ENCODE measurements at places on chromosomes 2 and 18.

DNA sequence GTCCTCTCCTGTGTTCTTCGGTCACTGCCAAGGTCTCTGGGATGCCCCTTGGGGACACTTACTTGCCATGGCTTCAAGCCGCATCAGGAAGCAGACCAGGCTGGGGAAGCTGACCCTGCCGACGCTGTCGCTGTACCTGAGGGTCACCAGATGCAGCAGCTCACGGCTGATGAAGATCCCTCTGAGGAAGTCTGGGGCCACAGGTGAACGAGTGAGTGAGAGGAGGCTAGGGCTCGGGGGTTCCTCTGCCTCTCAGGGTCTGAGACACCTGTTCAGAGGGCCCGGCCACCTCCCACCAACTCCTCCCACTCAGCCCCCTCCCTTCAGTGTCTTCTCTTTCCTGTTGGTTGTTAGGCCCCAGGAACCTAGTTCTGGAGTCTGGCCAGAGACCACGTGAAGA lies 74.9 kb downstream of the CAPN13 start:
- no peak for DNase-seq

- no peak for DNase-seq
Measured at GRCh38 chr2:57429831-57430230, 616.8 kb upstream of the VRK2 start.

DNA sequence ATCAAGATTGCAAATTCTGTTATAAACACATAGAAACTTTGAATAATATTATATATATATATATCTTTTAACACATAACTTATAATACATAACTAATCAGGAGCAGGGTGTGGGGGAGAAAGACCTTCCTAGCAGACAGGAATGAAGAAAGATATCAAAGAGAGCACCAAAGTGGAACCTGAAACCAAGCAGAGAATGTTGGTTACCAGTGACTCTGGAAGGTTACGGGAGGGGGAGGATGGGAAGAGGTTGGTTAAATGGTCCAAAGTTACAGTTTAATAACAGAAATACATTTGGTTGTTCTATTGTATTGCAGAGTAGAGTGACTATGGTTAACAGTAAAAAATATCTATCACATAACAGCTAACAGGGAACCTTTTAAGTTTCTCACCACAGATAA lies 366.7 kb downstream of the LRRTM4 start:
- DNase-seq = no peak

GRCh38 chr2:7672027-7672684 lies 754.9 kb downstream of the RNF144A start:
- no peak for DNase-seq

- no peak for DNase-seq
Measured at GRCh38 chr2:121564905-121565304, 34.2 kb downstream of the RNU4ATAC start.

GRCh38 chr2:99461828-99462483 lies 27.9 kb downstream of the REV1 start:
- no peak for DNase-seq

DNA sequence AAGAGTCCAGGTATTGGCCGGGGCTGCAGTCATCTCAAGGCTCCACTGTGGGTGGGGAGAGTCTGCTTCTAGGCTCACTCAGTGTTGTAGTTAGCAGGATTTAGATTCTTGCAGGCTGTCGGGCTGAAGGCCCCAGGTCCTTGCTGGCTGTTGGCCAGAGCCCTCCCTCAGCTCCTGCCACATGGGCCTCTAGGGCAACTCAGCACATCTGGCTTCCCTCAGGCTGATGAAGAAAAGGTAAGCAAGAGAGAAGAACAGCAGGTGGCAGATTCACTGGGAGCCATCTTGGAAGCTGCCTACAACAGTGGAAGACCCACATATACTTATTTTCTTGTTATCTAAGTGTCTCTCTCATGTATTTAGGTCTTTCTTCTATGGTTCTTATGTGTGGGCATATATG lies 4.3 kb downstream of the MRPS9 start:
- DNase-seq = no peak

DNA sequence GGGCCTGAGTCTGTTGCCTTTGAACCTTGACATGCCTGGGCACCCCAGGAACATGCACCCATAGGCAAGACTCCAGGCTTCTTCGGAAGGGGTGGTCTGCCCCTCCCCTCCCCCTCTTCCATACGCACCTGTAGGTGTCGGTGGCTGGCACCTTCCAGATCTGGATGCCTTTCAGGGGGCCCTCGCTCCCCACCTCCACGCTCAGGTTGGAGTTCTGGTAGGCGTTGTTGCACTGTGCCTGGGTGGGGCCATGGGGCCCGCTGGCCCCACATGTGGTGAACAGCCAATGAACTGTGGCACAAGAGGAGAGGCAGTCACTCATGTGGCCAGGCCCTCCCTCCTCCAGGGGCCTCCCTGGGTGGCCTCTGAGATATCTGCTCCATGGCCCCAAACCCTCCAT lies 135.8 kb downstream of the CLIP4 start:
- DNase-seq = no peak

GRCh38 chr2:238263204-238264071 lies 23.6 kb upstream of the HES6 start:
- peak; percentile 64 for DNase-seq

- no peak for DNase-seq
Measured at GRCh38 chr2:19358242-19359020, at the start of gene OSR1. Gene OSR1 (minus strand): TSS chr2:19358623. CDS start chr2:19353805, 4,818 bp downstream.

DNA sequence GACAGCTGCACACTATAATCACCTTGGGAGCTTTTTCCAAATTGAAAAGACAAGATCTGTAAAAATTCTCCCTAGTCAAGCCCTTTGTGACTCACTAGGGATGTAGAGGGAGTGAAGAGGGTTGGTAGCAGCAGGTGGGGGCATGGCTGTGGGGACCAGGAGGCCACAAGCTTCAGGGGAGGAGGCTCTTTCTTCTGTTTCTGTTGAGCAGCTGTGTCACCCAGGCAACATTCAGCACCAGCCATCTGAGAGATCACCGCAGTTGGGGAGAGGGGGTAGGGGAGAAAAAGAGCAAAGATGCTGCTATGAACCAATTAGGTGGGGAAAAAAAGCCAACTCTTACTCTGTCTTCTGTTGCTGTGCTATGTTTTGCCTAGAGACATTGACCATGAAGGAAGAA lies 352.3 kb upstream of the MEIS1 start:
- no peak for DNase-seq

DNA sequence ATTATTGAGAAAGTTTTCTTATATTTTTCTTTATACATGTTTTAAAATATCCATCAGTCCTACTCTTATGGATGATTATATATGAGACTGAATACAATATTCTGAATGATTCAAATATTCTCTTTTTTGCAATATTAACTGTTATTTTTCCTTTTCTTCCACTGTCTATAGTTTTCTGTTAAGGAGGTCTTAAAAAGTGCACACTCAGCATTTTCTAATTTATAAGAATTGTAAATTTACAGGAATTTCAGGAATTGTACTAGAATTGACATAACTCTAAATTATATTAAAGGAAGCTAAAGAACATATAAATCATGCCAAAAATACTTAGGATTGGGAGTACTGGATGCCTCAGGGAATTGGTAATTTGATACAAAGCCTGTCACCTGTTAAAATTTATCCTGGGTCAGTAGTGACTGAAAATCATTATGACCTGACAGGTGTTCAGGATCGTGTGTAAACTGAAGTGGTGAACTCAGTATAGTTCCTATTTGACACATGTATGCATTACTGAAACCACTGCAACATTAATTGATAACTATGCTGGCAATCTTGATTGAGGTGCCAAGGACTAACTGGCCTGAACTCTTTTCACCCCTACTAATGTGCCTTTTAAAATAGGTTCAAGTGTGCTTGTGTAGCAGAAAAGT lies 30.4 kb downstream of the MSTN start:
- no peak for DNase-seq

GRCh38 chr2:145653553-145653952 lies 1133.6 kb upstream of the ZEB2 start:
- DNase-seq = no peak

- no peak for DNase-seq
Measured at GRCh38 chr18:78871618-78872017, 108.0 kb upstream of the SALL3 start.

DNA sequence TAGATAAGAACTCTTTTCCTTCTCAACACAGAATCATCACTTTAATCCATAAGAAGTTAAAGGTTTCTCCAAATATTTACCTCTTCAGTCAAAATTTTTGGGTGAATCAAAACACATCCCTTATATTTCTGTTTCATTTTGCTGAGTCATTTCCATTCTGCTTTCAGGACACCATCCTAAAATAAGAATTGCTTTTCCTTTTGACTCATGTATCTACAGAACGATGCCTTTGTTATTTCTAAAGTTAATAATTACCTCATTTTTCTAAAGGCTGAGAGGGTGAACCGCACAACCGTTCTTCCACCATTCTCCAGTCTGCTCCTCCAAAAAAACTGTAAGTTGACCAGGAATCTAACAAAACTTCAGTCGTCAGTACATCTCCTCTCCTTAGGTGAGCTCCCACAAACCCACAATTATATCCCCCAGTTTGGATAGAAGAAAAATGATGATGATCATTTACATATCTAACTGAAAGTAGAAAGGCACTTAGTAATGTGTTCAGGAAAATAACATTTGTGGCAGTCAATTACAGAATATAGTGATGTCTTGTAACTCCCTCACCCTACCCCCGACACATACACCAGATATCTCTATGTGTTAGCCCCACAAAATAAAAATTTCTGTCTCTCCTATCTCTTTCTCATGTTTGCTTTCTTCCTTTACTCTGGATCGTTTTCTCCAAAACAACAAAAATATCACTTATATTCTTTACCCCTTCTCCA lies 162.5 kb downstream of the RAD51AP2 start:
- peak; percentile 45 for DNase-seq

- peak; percentile 43 for DNase-seq
Measured at GRCh38 chr18:76982841-76983583, 149.6 kb downstream of the MBP start.

- no peak for DNase-seq
Measured at GRCh38 chr2:100228415-100228814, 86.0 kb upstream of the AFF3 start.

GRCh38 chr2:187500585-187501359 lies 52.7 kb upstream of the CALCRL start:
- DNase-seq = no peak

- peak; percentile 38 for DNase-seq
Measured at GRCh38 chr2:6073191-6074088, 381.3 kb downstream of the SOX11 start.

GRCh38 chr2:166899676-166900075 lies 11.4 kb downstream of the XIRP2 start:
- DNase-seq = no peak

GRCh38 chr18:73563901-73564472 lies 583.6 kb downstream of the FBXO15 start:
- peak; percentile 29 for DNase-seq

DNA sequence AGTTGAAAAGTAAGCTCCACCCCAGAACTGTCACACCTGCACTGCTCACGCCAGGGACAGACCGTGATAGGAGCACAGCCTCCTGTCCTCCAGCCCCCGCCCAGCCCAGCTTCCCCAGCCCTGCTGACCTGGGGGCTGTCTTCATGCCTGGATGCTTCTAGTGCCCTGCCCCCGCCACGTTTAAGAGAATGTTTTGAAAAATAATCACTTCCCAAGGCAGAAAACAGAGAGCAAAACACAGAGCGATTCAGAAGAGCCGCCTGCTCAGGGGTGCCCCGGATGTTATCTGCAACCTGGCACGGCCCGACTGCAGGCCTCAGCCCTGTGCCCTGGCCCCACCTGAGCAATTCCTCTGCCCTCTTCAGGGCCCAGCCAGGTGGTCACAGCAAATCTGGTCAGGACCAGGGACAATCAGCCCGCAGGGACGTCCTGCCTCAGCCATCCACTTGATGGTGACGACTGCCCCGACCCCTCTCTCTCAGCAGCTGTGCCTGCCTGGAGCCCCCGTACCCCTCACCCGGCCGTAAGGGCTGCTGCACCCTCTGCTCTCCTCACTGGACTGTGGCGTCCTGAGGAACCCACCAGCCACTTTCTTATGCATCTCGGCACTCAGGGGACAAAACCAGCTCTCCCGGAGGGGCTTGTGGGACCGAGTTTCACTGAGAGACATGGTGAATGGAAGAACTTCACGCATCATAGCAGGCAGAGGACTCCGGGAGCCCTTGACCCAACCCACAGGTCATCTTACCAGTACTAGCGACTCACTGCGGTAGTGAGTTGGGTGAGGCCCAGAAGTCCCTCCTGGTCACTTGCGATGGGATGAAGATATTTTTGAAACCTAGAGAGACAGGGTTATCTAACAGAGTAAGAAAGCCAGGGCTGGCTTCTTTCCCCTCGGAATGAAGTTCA lies 30.2 kb downstream of the ADI1 start:
- DNase-seq = no peak

DNA sequence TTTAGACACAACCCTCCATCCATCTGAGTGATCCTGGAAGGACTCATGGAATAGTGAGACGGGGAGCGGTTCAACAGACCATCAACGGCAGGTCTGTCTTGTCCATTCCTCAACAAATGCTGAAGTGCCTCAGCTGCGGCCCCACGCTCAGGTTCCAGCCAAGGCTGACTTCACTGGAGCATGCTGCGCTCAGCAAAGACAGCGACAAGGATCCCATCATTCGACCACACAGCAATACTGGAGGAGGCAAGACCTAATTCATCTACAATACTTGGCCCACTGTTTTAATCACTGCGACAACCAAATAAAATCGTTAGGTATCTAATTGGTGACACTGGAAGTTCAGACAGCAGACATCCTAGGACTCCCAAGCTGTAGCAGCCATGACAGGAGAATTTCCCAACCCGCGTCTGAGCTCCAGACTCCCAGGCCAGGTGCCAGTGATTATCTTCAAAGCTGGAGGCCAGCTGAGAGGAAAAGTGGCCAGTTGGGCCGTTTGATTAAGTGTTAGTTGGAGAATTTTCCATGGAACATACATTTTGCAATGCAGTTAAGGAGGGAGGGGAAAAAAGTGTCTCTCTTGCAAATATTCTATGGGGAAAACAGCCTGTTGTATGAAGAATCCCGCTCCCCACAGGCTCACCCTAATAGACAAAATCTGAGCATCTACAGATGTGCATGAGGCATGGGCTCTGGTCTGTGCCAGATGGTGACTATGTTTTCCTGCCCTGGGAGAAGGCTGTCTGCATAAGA lies 92.5 kb upstream of the SLC35G4 start:
- DNase-seq = no peak

DNA sequence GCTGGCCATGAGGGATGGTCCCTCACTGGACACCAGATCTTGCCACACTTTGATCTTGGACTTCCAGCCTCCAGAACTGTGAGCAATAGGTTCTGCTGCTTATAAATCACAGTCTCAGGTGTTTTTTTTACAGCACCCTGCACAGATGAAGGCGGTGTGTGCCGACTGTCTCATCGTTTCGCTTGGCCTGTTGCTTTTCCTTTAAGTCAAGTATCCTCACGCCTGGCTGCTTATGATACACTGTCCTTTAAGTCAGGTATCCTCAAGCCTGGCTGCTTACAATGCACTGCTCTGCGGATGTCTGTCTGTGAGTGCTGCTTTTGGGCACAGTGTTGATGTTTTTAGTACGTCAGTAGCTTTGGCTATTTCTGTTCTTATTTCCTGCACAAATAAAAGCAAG lies 40.3 kb downstream of the SALL3 start:
- DNase-seq = no peak

DNA sequence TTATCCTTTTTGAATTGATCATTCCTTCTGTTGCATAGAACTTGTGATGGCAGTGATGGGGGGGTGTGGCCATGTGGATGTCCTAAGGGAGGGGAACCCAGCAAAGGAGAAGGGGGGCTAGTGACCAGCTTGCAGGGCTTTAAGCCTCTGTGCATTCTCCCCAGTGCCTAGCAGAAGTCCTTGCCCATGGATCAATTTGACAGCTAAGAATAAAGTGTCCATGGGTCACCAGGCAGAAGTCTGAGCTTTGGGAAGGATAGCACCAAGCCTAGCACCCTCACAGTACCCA lies 39.6 kb upstream of the FAM136A start:
- no peak for DNase-seq

Measured in kidney epithelial cell (primary cell).